PC-3 (cell line): ENCODE measurements at places on chromosomes 3 and 15. TPM values are rescaled to one million over a fixed set of nuclear protein-coding genes. Genes with fewer than 3 reads are reported as not detected.

The IQGAP1 gene
- 139 and 148 TPM in 2 replicates for total RNA-seq

The TRH gene
- total RNA-seq, result not detected in 2 replicates

The ERC2 gene
- total RNA-seq, result 0.77 and 3.3 TPM in 2 replicates

The NEK11 gene
- total RNA-seq, result 3.1 and 5.8 TPM in 2 replicates

The GPX1 gene
- total RNA-seq, result 714 and 745 TPM in 2 replicates

The HYKK gene
- 2.9 and 7.3 TPM in 2 replicates for total RNA-seq

The CSPG5 gene
- total RNA-seq, result 0.66 and 1.2 TPM in 2 replicates

- no peak for DNase-seq
These were observed 63.9 kb upstream of the BBX start for GRCh38 chr3:107458871-107459270.

GRCh38 chr15:64621056-64621455, 154.3 kb downstream of the RBPMS2 start:
- no peak for DNase-seq

GRCh38 chr3:114839476-114839875, 307.6 kb downstream of the ZBTB20 start:
- DNase-seq, result no peak

- no peak for DNase-seq
These were observed 9.4 kb downstream of the FAM81A start for GRCh38 chr15:59447367-59447766.

DNA sequence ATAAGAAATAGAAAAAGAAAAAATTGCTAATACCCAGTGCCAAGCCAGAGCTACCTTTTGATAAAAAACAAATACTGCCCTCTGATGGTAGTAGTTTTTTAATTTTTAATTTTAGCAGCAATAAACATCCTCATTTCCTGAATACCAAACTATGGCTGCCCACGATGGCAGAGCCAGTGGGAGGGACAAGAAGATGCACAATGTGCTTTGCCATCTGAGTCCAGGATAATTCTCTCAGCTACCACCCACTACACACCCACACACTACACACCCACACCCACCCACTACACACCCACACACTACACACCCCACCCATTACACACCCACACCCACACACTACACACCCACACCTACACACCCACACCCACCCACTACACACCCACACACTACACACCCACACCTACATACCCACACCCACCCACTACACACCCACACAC, 17.8 kb downstream of the CEP19 start:
- peak; percentile 50 for DNase-seq

- no peak for DNase-seq
These were observed 436.2 kb upstream of the MDFIC2 start for GRCh38 chr3:70748593-70748992.

- peak; percentile 10 for DNase-seq
These were observed 71.6 kb upstream of the ZNF280D start for GRCh38 chr15:56804938-56805337.

DNA sequence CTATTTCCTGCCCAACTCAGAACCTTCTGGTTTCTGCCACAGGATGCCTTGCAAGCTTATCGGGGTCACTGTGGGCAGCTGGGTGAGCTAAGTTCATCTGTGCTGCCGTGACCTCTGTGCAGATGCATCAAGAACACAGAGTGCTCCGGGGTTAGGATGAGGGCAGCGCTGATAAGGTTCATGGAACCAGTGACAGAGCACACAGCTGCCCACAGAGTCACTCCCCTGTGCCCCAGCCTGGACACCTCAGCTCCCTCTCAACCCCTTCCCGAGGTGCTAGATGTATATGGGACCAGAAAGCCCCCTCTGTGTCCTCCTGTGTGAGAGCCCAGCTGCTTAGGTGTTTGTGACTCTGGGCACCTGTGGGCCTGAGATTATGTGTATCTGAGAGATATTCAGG, 15.8 kb upstream of the ALAS1 start:
- DNase-seq, result no peak

DNA sequence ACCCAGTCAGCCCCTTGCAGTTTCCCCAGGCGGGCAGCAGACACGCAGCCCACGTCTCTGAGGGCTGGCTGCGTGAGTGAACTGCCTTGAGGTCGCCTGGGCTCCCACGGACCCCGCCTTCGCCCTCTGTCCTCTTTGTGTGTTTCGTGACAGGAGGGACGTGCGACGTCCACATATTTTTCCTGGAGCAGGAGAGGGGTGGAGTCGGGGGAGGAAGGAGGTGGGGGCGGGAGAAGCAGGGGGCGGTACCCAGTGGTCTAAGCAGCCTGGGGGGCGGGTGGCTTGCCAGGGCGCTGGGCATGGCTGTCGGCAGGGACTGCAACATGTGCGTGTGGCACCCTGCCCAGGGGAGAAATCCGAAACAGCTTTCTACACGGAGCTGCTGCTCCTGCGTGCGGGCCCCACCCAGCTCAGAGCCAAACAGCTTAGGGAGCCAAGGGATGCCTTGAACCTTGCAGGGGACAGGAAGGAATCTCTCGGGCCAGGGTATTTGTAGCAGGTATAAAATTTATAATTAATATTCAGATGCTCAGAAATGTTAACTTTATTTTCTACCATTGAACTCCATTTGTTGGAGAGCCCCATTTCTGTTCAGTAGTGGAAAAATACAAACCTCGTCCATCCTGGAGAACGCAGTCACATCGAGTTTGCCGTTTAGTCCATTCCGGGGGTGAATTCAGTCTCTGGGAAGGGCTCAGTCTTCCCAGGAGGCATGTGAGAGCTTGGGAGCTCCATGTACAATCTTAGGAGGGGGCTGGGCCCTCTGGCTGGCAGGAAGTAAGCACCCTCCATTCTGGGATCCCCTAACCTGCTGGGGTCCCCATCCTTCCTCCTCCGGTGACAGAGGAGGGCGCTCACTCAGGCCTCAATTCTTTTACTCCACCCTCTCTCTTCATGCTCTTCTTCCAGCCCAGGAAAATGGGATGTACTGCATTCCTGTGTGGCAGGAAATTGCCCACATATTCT, 79.1 kb upstream of the MEF2A start:
- peak; percentile 62 for DNase-seq

DNA sequence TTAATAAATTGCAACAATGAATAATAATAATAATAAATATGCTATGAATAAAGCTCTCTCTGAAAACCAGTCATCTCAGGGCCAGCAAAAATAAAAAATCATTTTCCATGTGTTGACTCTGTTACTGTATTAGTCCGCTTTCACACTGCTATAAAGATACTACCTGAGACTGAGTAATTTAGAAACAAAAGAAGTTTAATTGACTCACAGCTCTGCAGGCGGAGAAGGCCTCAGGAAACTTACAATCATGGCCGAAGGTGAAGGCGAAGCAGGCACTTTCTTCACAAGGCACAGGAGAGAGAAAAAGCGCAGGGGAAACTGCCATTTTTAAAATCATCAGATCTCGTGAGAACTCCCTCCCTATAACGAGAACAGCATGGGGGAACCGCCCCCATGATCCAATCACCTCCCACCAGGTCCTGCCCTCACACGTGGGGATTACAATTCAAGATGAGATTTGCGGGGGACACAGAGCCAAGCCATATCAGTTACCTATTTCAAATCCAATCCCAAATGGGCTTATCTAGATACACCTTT, 224.1 kb downstream of the IGSF11 start:
- peak; percentile 43 for DNase-seq

DNA sequence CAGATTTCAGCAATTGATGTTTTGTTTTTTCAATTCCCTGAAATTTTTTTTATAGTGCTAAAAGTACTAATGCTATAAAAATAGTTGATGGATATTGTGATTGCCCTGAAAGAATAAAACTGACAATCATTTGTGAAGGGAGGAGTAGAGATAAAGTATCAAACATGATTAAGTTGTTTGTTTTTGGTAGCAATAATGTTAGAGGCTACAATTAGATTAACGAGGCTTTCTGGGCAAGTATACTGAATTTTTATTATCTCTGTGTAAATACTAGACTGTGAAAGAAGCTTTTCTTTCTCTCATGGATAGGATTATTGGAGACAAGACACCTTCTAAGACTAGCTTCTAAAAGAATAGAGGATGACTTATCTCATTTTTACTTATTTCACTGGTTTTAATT, 15.6 kb downstream of the NR1D2 start:
- DNase-seq, result no peak

DNA sequence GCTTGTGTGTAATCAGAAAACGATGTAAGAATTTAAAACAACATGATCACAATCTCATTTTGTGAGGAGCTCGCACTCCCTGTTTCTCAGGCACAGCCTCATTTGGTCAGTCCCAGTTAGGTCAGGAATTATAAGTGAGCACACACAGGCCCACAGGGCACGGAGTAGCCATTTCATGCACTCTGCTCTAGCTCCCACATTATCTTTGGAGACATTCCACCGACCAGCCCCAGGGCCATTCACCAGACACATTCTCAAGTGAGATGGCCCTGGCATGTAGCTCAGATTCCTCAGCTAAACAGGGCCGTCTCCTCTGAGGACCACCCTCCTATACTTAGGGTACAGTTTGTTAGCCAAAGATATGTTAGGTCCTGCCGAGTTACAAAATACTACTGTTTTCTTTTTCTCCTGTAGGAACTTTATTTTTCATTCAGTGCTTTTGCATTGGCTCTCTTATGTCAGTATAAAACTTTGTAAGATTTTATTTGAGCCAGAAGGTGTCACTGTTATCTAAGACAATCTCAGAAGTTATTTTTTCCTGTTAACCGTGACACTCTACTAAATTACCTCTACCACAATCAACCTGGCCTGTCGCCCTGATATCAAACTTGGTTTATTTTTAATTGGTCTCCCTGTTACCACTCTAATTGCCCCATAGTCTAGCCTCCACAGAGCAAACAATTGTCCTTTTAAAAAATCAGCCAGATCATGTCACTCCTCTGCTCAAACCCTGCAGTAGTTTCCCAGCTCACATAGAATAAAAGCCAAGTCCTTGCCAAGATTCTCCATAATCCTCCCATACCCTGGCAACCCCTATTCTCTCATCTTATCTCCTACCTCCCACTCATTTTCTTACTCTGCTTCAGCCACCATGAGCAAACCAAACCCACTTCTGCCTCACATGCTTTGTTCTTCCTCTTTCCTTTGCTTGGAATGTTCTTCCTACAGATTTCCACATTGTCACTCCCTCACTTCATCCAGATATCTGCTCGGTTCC, 105.7 kb downstream of the PPP2R3A start:
- peak; percentile 19 for DNase-seq

DNA sequence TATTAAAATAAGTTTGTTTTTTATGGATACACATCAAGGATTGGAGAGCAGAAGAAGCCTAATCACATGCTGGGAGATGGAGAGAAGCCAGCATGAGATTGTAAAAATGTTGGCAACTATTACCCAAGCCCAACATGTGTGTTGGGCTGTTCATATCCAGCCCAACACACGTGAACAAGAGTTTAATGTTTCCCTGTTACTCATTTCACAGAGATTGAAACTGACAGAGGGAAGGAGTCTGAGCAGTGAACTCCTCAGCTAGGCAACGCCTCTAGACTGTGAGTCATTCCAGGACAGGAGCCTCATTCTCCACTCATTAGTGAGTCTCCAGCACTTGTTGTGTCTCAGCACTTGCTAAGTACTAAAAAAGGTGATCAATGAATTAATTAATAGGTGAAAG, 43.2 kb upstream of the CMSS1 start:
- peak; percentile 72 for DNase-seq

DNA sequence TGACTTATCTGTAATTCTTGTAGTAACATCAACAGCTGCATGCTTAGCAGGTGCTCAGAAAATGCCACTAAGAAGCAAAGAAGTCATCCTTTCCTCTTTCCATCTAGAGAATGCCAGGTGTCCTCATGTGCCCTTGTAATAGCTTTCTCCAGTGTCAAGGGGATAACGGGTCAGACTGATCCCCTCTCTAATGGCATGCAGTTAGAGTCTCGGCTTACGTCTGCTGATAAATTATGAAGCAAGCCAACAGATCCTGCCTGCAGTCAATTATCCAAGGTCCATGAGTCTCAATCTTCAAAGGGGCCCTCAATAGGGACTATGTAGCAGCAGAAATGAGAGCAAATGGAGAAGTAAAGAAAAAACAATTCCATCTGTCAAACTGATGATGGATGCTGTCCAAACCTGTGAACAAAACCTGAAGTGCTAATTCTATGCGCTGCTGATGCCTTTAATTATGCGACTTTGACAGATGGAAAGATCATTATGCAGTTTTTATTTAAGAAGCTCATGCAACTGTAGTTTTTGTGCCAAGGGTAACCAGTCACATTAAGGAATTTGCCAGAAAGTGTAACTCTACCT, 162.8 kb upstream of the PEX5L start:
- DNase-seq, result no peak

- peak; percentile 40 for DNase-seq
These were observed 67.3 kb downstream of the P2RY1 start for GRCh38 chr3:152902141-152902669.

GRCh38 chr3:115401851-115402501, 221.3 kb upstream of the GAP43 start:
- DNase-seq, result peak; percentile 27

GRCh38 chr15:62894322-62895085, 148.0 kb upstream of the TPM1 start:
- peak; percentile 14 for DNase-seq

DNA sequence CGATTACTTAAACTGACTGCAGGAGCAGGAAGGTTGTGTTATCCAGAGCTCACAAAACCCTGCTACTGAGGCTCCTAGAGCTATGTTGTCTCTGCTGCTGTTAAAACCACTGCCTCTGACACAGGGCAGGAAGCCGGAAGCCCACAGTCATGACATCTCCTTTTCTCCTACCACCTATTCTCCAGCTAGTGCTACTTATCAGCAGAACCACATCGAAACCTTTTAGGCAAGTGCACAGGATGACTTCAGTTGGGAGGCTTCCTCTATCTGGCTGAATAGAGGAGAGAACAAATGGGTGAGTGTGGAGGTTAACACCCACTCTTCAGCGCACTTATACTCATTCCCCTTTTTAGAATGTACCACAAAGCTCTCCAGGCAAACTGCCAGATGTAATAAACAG, 638.0 kb downstream of the OTOL1 start:
- no peak for DNase-seq

- peak; percentile 71 for DNase-seq
These were observed 727.8 kb downstream of the NLGN1 start for GRCh38 chr3:174125267-174125824.

DNA sequence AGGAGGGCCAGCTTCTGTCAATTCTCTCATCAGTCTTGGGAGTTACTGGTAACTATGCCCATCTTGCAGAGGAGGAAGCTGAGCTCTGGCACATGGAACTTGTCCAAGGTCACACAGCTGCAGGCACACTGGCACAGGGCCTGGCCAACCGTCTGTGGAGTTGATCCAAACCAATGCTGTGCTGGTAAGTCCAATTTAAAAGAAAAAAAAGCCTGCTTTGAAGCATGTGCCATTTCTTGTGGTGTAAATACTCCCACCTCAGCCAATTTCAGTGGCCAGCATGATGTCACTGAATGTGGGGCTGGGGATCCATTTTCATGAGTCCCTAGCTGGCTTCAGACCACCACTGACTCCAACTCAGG, 83.4 kb downstream of the CHSY1 start:
- DNase-seq, result no peak

DNA sequence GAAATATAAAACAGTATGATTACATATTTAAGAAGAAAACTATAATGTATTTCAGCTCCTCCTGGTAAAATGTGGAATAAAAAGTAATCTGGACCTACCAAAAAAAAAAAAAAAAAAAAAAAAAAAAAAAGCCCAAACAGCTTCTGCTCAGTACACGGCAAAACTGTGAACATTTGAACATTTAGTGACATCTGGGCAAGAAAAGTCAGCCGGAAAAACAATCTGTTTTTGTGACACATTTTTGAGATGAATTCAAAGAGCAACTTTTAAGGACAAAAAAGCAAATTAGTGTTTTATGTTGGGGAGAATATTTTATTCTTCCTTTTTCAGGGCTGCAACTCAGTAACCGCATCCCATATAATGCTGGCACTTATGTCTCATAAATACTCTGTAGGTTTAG, 649.7 kb upstream of the KCNMB2 start:
- no peak for DNase-seq
